ENCODE measurements at places on chromosomes 11 and 22.

DNA sequence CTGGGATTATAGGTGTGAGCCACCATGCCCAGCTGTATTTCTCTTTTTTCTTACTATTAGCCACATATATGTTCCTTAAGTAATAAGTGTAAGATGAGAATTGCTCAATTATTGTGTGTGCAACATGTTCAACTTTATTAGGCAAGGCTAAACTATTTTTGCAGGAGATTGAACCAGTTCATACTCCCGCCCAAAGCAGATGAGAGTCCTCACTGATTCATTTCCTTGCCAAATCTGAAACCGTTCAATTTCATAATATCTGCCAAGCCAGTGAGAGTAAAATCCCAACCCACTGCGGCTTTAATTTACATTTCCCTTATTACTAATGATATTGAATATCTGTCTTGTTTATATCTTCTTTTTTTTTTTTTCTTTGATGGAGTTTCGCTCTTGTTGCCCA lies 48.4 kb downstream of the KCNJ4 start:
- no peak for DNase-seq

- DNase-seq: no peak
Measured at GRCh38 chr11:48020092-48020755, 39.9 kb downstream of the PTPRJ start.

DNA sequence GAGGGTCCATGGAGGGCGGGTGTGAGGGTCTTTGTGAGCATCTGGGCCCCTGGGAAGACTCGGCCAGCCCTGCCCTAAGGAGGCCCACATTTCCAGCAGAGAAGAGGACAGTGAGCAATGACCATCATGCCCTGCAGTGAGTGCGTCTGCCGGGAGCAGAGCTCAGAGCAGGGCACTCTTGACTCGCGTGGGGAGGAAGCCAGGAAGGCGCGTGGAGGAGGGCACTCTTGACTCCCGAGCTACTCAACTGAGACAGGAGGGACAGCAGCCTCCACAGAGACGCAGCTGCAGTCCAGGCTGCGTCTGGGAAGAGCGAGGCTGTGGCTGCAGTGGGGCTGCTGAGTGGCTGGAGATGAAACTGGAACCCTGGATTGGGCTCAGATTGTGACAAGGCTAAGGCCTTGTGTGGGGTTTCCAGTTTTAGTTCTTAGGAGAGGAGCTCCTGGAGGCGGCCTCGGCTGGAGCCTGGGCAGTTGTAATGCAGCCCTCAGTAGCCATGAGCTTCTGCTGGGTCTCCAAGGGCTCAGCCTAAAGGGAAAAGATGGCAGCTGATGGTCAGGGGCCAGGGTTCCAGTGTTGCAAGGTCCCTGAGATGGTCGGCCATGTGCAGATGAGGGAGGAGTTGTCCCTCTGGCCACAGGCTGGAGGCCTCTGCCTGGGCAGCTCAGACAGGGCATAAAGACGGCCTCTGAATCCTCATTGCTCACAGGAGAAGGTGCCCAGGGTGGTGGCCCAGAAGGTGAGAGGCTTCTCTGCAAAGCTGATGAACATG lies 264.7 kb upstream of the B3GAT1 start:
- no peak for DNase-seq

DNA sequence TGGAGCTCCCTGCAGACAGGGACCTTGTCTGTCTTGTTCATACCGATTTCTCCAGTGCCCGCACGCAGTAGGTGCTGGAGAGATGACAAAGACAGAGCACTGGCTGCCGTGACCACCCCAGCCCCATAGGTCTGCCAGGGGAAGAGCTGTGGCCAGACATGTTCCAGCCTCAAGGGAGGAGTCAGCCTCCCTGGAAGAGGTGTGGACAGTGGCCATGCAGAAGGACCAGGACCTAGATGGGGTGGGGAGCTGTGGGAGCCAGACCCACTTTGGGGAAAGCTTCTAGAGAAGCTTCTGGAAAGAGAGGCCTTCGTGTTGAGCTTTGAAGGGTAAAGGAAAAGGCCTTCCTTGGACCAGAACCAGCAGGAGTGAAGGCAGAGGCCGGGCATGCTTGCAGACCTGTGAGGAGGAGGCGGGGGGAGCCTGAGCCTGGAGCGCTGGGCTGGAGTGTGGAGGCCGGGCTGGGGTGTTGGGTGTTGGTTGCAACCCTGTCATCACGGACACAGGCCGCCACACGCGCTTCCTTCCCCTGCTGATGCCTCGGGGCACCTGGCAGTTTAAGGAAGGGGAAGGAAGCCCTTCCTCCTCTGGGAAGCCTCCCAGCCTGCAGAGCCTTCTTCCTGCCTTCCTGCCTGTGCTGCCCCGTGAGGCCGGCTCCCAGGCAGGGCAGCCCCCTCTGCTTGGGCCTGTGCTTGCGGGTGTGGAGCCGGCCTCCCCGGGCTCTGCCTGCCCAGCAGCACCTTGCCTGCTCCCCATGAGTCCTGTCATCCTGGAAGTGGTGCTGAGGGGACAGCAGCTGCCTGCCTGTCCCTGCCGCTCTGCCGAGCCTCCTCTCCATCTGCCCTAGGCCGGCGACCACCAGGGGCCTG lies 12.3 kb downstream of the RELT start:
- DNase-seq: no peak

- no peak for DNase-seq
Measured at GRCh38 chr11:45041596-45041995, 90.9 kb upstream of the TP53I11 start.

Measured in NCI-H510A (cell line).